Uterus (tissue), 4 donors: ENCODE measurements at places on chromosomes 4 and X.

DNA sequence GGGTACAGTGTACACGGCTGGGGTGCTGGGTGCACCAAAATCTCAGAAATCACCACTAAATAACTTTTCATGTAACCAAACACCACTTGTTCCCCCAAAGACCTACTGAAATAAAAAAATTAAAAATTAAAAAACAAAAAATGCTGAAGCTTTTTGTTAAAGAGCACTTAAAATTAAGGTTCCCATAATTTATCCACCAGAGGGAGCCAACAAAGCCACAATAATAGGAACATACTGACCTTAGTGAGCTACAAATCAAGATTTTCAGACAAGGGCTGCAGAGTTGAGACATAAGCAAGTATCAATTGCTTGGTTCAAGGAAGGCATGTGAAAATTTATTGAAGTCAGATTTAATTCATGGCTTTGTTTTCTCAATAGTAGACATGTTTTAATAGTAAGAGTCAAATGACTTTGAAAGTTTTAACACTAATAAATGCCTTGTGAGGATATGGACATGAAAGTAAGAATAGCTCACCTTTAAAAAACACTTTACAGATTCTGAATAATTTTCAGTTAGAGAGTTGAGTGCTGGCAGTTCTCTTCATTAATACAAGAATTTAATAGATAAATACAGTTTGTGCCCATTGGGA lies 43.0 kb upstream of the SCOC start:
- H3K27me3 ChIP-seq = no peaks in the 10 kb centered on the region
- H3K4me1 ChIP-seq = no peaks in the 10 kb centered on the region
- H3K36me3 ChIP-seq = no peaks in the 10 kb centered on the region

- H3K27ac ChIP-seq = no peak overlapping the region
- H3K4me1 ChIP-seq = no peaks in the 10 kb centered on the region
- no peak overlapping the region for H3K4me3 ChIP-seq
Observed at GRCh38 chr4:4427121-4427870, 40.4 kb downstream of the NSG1 start.

GRCh38 chr4:145132511-145133098 lies 34.5 kb downstream of the ABCE1 start:
- no peak overlapping the region for H3K4me3 ChIP-seq
- no peak overlapping the region for H3K27ac ChIP-seq
- H3K27me3 ChIP-seq = no peaks in the 10 kb centered on the region
- no peak for DNase-seq
- H3K36me3 ChIP-seq = no peaks in the 10 kb centered on the region
- H3K4me1 ChIP-seq = peaks cover 4% of the 10 kb centered on the region

DNA sequence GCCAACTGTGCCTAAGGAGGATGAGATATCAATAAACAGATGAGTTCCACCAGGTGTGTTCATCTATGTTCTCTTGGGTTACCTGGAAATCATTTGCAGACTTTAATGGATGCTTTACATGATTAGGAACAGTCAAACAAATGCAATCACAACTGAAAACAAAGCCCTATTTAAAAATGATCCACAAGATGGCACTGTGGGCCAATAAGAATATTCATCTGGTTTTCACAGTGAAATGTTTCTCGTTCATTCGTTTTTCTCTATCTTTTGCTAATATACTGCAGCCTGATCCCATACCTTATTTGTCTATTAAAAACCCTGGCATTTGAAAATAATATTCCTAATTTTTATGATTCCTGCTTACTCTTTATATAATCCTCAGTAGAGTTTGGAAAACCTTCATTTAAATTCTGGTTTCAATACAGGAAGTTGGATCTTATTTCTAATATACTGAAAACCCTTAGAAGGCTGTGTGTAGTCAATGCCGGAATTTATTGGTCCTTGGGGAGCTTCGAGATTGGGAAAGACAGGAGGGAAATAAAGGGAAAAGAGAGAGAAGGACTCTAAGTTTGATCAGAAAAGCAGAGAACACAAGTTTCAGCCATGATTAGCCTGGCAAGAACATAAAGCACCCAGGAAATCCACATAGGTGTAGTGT lies 63.8 kb upstream of the TAPT1 start:
- no peak overlapping the region for H3K27ac ChIP-seq
- no peaks in the 10 kb centered on the region for H3K4me1 ChIP-seq

DNA sequence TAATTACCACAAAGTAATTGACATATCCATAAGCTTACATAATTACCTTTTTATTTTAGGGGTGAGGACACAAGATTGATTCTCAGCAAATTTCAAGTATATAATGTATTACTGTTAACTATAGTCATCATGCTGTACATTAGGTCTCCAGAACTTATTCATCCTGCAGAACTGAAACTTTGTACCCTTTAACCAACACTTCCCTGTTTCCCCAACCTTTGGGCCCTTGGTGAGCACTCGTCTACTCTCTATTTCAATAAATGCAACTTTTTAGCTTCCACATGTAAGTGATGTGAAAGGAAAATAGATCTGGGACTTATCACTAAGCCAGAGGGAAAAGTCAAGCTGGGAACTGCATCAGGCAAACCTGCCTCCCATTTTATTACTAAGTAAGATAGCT lies 33.6 kb upstream of the CCNG2 start:
- H3K27ac ChIP-seq = no peak overlapping the region
- H3K36me3 ChIP-seq = no peaks in the 10 kb centered on the region
- no peaks in the 10 kb centered on the region for H3K4me1 ChIP-seq
- H3K27me3 ChIP-seq = no peaks in the 10 kb centered on the region
- no peak overlapping the region for H3K4me3 ChIP-seq

- H3K27ac ChIP-seq = peak overlapping the region; percentile 53
- H3K27me3 ChIP-seq = no peaks in the 10 kb centered on the region
- DNase-seq = peak; percentile 75
- no peaks in the 10 kb centered on the region for H3K4me1 ChIP-seq
- H3K4me3 ChIP-seq = no peak overlapping the region
- H3K36me3 ChIP-seq = no peaks in the 10 kb centered on the region
Observed at GRCh38 chrX:87409113-87409841, 108.3 kb upstream of the KLHL4 start.

DNA sequence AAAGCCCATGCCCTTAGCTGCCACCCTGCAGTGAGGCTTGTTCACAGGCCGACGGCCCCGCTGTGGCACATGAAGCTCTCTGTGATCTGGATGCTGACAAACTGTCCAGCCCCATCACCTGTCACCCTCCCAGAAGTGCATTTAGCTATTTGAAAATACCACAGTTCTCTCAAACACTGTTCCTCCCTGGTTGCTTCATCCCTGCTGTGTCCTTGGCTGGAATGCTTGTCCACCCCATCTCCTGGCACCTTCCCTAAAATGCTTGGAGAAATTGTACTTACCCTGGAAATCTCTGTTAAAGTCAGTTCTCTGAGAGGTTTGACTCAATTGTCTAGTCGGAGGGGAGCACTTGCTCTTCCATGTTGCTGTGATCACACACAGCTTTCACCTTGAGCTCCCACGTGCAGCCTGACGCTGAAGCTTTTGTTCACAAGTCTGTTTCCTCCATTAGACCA lies 10.1 kb downstream of the SYNPO2 start:
- no peaks in the 10 kb centered on the region for H3K27me3 ChIP-seq
- peak overlapping the region; percentile 96 for H3K27ac ChIP-seq
- no peaks in the 10 kb centered on the region for H3K36me3 ChIP-seq
- peak; percentile 68 for DNase-seq

GRCh38 chrX:68947882-68948605 lies 119.2 kb downstream of the EFNB1 start:
- no peak for DNase-seq
- no peak overlapping the region for H3K4me3 ChIP-seq
- H3K27ac ChIP-seq = no peak overlapping the region
- no peaks in the 10 kb centered on the region for H3K36me3 ChIP-seq

GRCh38 chrX:19513383-19513782 lies 1.9 kb downstream of the MAP3K15 start:
- H3K27ac ChIP-seq = no peak overlapping the region
- no peaks in the 10 kb centered on the region for H3K36me3 ChIP-seq
- H3K27me3 ChIP-seq = no peaks in the 10 kb centered on the region
- DNase-seq = no peak
- no peaks in the 10 kb centered on the region for H3K4me1 ChIP-seq
- H3K4me3 ChIP-seq = no peak overlapping the region

DNA sequence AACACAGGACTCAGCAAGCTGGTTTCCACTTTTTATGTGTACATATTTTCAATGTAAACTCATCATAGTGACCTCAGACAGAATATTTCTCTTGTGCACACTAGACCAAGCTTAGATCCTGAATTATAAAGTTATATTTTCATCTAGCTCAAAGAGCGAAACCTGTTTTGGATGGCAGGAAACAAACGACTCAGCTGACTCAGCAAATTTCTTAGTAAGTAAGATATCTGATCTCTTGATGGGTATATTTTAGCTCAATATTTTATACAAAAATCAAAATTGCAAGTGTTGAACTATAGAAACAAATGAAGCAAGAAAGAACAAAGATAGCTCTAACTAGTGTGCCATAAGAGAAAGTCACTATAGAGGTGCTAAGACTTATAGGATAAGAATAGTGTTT lies 1114.5 kb downstream of the STPG2 start:
- H3K27me3 ChIP-seq = no peaks in the 10 kb centered on the region
- H3K4me3 ChIP-seq = no peak overlapping the region
- no peak for DNase-seq
- no peaks in the 10 kb centered on the region for H3K36me3 ChIP-seq
- H3K27ac ChIP-seq = no peak overlapping the region
- H3K4me1 ChIP-seq = no peaks in the 10 kb centered on the region

DNA sequence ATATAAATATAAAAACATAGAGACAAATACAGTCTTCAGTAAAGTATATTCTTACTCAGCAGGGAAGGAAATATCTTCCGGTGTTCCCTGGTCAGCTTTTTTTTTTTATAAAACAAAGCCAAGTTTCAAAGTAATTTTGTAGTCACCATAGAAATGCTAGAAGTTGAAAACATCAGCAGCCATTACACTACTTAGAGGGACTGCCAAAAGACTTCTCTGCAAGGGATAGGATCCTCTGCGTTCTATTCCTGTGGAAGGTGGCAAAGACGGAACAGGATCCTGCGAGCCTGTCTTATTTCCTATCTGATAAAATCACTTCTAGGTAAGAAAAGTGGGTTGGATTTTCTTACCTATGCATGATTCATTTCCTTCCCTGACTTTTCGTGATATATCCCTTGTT lies 19.4 kb downstream of the CLDN22 start:
- no peak overlapping the region for H3K27ac ChIP-seq
- H3K4me3 ChIP-seq = no peak overlapping the region
- no peaks in the 10 kb centered on the region for H3K4me1 ChIP-seq
- no peaks in the 10 kb centered on the region for H3K36me3 ChIP-seq
- no peak for DNase-seq
